ENCODE measurements at places on chromosomes 2 and 18.

DNA sequence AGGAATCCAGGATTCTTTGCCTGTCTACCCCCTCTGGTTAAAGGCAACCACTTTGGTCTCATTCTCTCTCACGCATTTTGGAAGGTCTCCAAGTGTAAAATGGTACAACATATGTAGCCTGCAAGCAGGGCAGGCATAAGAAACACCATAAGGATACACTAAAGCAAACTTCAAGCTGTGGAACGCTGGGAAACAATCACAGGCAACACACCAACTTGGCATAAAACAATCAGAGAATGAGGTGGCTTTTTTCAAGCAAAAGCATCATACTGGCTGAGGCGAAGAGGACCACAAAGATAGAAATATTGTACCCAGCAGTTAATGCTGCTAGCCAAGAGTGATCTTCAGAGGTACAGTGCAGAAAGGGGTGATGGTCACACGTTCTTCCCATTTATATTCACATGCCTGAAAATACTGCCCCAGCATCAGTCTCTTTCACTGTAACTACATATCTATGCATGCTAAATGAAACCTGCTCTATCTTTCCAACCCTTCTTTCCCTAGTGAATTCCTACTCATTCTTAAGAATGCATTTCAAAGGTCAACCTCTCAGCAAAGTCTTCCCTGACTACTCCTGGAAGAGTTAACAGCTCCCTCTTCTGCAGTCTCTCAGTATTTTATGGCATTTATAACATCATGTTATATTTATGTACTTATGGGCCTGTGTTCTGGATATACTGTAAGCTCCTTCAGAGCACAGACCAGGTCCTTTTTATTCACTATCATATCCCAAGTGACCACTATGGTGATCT is 71.9 kb upstream of the GALNT5 start:
- no peak for DNase-seq

GRCh38 chr2:164873210-164873908 is 31.7 kb upstream of the COBLL1 start:
- no peak for DNase-seq

DNA sequence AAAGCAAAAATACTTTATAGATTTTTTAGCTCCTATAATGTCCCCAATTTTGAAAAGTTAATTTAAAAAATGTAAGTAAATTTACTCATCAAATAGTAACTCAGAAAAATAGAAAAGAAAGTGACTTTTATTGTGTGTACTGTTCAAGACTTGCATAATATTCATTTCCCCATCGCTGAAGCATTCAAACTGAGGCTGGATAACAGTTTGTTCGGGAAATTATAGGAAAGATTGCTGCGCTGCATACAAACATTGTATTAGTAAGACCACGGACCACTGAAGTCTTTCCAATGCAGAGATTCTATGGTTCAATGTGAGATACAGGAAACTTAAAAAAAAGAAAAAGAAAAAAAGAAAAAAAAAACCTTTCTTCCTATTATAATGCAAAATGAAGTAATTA is 10.4 kb downstream of the STK17B start:
- no peak for DNase-seq

DNA sequence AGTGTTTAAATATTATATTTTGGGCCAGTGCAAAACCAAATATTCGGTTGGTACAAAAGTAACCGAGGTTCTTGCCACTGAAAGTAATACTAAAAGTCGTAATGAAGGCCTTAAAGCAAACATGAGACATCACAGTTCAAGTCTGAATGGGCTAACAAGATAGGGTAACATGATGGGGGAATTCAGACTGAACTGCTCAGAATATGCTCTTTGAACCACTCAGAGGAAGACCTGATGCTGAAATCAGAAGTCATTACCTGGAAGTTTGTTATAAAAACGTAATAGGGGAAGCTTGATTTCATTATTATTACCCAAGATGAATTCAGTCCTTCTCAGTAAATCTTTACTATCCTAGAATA is 26.6 kb downstream of the CDKL4 start:
- DNase-seq: no peak

DNA sequence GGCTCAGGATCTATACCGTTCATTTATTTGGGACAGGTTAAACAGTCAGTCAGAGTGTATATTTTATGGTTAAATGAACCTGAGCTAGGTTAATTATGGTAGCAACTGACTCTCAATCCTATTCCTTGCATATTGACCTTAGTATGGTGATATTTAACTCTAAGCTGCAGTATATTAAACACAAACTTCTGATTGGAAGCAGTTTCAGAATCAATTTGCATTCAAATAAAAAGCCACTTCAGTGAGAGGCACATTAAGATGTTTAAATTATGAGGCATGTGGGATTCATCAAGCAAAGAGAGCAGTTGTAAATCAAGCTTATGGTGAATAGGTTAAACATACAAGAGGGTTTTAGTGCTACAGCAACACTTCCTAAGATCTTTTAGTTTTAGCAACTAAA is 40.4 kb downstream of the FRZB start:
- DNase-seq: no peak
